ENCODE measurements at places on chromosomes 1 and 21.

DNA sequence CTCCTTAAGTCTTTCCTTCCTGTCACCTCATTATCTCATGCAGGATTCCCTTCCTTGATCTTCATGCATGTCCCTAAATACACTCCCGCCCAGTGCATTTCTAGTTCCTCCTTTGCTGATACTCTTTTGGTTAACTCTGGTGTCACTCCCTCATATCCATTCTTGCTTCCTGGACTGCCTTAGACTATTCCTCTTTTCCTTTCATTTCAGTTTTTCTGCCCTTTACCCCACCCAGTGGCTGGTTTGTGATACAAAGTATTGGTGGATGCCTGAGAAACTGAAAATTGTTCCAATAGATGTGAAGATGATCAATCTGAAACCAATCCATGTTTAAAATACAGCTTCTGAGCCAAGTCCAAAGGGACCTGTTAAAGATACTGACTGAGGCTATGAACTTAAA, 553.8 kb upstream of the CAMK1G start:
- no peak for DNase-seq

- DNase-seq, result no peak
Observed at GRCh38 chr1:45775794-45776193, 25.3 kb upstream of the IPP start.

DNA sequence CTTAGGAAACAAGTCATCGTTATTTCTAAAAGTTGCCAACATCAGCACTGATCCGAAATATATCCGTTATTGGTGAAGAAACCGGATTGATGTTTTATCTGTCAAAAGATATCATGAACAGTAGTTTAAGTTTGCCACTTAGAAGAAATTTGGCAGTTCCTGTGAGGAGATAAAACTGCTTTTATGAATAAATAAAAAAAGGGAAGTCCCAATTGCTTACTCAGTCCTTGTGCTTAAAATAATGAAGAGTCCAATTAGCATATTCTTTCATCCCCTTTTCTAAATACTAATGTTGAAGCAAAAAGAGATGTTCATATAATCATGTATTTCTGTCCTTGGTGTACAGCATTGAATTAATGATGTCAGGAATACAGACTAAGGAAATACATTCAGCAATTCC, 164.6 kb downstream of the NCAM2 start:
- peak; percentile 52 for DNase-seq

- DNase-seq, result peak; percentile 80
Observed at GRCh38 chr1:33086384-33086850, 5.5 kb downstream of the AZIN2 start.

DNA sequence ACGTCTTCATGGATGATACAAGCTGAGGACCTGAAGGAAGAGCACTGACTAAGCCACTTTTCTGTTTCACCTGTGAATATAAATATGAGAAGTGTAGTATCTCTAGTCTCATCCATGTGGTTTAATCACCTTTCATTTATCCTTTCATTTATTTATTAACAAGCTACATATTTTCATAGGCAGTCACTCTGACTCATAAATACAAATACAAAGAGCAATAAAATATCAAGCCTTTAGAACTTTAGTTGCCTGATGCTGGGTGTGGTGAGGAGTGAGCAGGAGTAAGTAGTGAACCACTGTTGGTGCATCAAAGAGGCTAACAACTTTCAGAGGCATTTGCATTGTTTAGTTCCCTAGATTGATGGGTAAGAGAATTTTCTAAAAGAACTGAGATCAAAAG, 269.0 kb upstream of the C1orf87 start:
- DNase-seq, result no peak

DNA sequence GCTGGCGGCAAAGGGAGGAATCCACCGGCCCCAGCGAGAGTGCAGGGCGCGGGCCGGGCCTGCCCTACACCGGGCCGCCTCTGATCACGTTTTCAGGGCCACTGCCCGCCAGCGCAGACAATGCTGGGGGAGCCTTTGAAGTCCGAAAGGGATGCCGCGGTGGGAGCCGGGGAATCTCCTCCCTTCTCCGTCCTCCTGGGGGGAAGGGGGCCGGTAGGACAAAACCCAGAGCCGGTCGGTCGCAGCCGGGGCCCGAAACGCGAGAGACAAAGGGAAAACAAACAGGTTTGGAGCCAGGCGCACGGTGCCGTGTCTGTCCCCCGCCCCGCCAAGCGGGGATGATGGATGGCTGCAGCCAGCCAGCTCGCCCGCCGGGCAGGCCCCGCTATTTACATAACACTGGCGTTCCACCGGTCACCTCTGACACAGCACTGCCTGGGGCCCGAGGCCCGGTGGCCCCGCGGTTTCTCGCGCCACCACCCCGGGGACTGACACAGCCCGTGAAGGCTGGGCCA, 92.0 kb downstream of the CASZ1 start:
- no peak for DNase-seq

DNA sequence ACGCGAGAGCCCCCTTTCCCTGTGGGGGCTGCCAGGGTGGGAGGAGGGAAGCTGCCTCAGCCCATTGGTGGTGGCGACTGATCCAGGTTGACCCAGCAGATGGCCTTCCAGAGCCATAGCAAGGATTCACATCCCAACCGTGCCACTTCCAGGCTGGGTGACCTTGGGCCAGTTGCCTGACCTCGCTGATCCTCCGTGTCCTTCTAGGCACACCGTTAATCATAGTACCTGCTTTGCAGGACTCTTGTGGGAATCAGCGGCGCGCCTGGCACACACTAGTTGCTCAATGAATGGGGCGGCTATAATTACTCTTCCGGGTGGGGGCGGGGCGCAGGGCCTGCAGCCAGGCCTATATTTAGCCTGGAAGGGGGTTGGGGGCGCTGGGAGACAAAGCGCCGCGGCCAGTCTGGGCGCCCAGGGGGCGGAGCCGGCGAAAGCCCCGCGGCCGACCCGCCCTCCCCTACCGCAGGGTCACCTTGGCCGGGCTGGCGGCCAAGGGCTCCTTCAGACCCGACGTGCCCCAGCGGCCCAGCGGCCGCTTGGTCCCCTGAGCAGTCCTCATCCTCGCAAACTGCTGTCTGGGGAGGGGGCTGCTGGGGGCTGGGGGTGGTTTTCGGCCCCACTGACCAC, 5.1 kb downstream of the HSPB7 start:
- DNase-seq, result peak; percentile 85

- peak; percentile 64 for DNase-seq
Observed at GRCh38 chr1:27388337-27389005, 4.0 kb upstream of the GPR3 start.

- DNase-seq, result no peak
Observed at GRCh38 chr1:119136401-119136800, 4.1 kb downstream of the WARS2 start.

GRCh38 chr21:24278711-24279110, 1328.6 kb downstream of the MRPL39 start:
- peak; percentile 48 for DNase-seq

DNA sequence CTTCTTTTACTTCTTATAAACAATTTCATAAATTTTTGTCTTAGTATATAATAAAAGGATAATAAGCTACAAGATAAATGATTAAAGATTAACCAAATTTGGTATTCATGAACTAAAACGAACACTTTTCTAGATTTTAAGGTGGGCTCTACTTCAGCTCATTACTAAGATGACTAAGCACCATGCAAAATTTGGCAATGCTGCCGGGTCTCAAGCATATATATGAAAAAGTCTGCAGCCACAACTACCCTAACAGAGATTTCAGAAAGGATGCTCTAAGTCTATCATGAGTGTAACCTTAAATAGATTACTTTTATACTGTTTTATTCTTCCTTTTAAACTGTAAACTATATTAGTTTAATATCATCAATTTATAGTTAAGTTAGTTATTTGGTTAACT, 47.8 kb downstream of the BRWD1 start:
- no peak for DNase-seq

DNA sequence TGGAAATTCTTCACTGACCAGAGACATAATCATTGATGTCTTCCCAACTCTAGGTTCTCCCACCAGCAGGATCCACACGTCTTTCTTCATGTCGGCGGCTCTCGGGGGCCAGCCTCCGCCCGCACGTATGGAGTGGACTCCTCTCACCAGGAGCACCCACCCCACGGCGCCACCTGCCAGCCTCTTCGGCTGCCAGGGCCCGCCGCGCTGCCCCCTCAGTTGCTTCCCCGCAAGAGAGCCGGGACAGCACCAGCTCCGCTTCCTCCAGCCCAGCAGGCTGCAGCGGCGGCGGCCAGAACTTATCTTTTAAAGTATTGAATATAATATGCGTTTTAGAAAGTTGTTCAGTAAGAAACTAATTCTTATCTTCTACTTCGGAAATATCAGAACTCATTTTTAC, 273.5 kb downstream of the LIPI start:
- DNase-seq, result no peak

DNA sequence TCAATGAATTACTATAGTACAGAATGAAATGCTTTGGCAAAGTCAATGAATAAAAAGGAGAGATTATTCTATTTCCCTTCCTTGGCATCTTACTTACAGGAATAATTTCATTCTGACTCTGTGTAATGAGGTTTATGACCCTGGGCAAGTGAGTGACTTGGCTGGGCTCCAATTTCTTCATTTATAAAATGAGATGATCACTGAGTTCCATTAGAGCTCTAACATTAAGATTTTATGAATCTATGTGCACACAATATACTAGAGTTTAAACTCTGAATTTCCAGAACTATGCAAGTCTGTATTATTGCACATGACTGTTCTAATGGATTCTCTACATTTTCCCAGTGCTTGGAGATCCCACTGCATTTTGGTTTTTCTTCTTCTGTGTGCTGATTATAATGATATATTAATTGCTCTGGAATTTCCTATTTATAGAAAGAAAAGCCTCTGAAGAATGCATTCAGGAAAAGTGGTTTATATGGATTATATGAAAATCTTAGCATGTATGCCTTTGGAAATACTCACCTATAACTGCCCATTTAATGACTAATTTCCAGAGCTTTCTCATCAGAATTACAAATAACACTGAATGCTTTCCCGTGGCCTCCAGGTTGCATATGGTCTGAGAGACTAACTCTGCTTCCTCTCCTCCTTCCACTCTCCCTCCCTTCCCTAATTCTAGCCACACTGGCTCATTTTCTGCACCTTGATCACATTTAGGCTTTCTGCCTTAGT, 97.4 kb upstream of the CHRM3 start:
- DNase-seq, result no peak

DNA sequence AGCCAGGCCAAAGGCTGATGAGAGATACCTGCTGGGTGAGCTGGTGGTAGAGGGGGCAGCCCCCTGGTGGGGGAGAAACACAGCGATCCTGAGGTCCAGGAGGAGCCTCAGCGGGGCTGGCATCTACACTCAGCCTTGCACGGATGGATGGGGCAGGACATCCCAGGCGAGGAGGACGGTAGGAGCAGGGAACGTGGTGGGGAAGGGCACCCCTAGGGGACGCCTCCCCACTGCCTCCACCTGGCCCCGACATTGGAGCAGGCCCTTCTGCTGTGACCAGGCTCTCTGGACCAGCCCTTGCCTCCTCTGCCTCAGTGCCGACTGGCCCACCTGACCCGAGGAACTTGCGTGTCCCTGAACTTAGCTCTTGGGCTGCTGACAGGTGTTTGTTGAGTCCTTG, 6.4 kb upstream of the MMEL1 start:
- no peak for DNase-seq

GRCh38 chr1:221809091-221810029, 67.5 kb upstream of the DUSP10 start:
- peak; percentile 77 for DNase-seq

DNA sequence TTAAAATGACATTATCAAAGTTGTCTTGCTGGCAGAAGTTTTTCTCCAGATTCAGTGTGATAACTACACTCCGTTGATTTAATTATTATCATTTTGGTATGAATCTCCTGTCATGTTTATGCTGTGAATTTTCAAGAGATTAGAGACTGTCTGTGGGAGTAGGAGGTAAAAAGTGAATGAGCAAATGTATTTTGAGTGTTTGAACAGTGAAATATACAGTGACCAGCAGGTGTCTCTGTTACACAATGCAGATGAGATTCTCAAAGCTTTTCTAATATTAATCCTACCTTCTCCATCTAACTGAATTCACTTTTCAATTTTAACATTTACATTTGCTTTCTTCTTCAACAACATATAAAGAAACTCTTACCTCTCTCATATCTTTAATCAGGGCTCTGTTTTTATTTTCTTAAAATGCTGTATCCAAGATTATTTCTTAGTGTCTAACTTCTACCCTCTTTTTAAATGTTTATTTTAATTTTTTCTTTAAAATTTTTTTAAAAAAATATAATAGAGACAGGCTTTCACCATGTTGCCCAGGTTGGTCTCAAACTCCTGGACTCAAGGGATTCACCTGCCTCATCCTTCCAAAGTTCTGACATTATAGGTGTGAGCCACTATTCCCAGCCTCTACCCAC, 20.9 kb upstream of the HSPA13 start:
- peak; percentile 82 for DNase-seq

GRCh38 chr21:14918527-14918926, 146.3 kb downstream of the NRIP1 start:
- no peak for DNase-seq

GRCh38 chr1:162060314-162060713, 9.2 kb upstream of the NOS1AP start:
- DNase-seq, result no peak

GRCh38 chr1:222124602-222125001, 382.7 kb upstream of the DUSP10 start:
- DNase-seq, result no peak

- DNase-seq, result no peak
Observed at GRCh38 chr1:9388335-9389180, 95.9 kb downstream of the SPSB1 start.

- no peak for DNase-seq
Observed at GRCh38 chr1:1050577-1051052, 23.5 kb downstream of the RNF223 start.

DNA sequence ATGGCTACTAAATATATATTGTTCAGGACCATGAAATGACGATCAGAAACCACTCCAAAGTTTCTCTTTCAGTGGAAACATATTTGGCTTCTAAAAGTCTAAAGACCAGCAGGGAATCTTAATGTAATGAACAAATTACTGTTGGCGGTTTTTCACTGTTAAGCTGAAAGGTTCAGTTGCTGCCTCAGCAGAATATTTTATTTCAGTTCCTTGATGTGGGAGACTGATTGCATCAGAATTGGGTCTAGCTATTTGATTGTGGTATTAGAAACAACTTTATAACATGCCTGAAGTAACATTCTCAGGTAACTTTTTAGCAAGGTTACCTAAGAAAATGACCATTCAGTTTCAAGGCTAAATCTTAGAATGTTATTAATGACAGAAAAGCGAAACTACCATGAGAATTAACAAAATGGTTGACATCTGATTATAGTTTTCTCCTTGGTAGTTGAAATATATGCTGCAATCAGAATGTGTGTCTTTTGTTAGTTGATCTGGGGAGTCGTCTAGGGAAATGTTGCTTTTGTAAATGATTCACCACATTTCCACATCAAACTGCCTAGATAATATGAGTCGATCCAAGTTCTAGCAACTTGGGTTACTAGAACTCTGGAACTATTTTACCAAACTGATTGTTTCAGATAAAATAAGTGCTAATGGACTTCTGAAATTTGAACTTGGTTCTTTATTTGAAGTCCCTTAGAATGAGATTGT, 200.4 kb downstream of the HMCN1 start:
- no peak for DNase-seq

- no peak for DNase-seq
Observed at GRCh38 chr1:232593717-232594502, 36.0 kb downstream of the SIPA1L2 start.

GRCh38 chr1:27341525-27342252, at the start of gene SYTL1:
Gene SYTL1 (plus strand): TSS chr1:27342022. CDS start chr1:27345335, 3,313 bp downstream.
- DNase-seq, result peak; percentile 90

GRCh38 chr1:147478521-147478920, 62.8 kb upstream of the BCL9 start:
- no peak for DNase-seq
